ENCODE measurements at places on chromosomes 1 and 21.

DNA sequence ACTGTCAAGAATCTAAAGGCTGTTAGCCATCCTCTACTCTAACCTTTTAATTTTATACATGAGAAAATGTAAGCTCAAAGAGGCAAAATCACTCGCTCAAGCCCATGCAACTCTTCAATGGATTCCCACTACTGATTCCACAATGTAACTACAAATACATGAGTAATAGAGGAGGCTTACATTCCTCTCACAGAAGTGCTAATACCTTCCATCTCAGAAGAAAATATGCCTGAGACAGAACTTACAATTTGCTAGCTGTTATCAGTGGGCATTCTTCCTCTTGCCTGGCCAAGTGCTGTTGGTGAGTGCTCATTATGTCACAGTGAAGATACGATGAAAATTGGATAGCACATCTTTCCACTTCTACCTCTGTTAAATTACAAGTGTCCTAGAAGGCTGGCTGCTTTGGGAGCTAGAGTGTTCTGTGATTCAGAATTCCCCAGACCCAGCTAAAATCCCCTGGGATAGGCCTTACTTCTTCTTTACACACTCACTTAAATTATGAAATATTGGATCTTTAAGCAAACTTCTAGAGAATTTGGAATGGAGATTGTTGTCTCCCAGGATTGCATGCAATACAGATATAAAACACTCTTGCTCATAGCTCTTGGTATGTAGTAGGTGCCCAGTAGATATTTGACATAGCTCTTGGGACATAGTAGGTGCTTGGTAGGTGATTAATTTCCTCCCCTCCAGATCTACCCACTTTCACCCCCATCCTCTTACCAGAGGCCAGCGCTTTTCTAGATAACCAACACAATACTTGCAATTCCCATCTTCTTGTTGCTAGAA is 24.1 kb downstream of the BCL9 start:
- no peak for DNase-seq

GRCh38 chr1:22117851-22118250 is 25.0 kb downstream of the WNT4 start:
- DNase-seq = no peak

- DNase-seq = no peak
Measured at GRCh38 chr1:918353-918752, 5.4 kb upstream of the SAMD11 start.

DNA sequence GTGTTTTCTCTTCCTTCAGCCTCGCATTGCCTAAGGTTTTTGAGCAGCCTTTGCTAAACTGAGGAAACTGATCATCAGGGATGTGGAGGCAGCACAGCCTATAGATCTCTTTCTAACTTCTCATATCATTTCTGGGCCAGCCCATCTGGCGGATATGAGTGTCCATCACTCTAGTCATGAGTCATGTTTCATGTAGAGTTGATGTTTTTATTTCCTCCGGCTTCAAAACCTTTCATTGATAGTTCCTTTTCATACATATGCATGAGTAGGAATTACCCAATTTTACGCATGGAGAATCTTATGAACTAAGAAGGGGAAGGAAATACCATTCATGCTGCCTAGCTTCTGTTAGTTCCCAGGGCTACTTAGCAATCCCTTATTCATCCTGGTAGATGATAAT is 66.3 kb downstream of the SPATA46 start:
- DNase-seq = no peak

- no peak for DNase-seq
Measured at GRCh38 chr1:177351361-177352108, 180.8 kb downstream of the BRINP2 start.

- no peak for DNase-seq
Measured at GRCh38 chr21:14686466-14687267, 140.6 kb upstream of the SAMSN1 start.

DNA sequence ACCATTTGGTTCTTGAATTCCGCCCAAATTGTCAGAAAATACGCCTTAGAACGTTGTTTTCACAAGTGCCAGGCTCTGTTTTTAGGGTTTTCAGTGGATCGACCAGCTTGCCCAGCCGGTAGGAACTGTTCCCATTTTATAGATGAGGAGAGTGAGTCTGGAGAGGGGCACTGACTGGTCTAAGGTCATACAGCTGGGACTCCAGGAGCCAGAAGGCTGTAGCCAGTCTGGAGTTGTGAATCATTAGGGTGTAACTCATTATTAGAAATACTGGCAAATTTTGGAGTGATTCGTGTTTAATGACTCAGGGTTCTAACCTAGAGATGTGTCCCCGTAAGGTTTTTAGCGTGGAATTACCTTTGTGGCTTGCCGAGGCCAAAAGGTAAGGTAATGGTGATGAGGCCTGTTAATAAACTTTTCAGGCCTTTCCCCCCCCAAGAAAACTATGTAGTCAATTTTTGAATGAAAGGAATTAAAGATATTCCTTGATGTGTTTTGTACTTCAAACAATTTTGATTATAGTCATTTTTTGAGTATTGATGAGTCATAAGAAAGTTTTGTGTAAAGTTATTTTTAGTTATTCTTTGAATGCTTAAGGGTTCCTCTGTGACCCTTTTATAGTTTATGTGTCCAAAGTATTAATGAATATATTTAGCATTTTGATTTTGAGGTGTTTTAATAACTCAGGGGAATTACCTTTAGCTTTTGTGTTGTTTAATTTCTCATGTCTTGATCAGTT is 2.1 kb downstream of the DYRK1A start:
- DNase-seq = no peak

- no peak for DNase-seq
Measured at GRCh38 chr1:207854001-207854400, 56.9 kb downstream of the CD34 start.

GRCh38 chr1:81801651-81802456 is 1.1 kb downstream of the ADGRL2 start:
- DNase-seq = no peak

- no peak for DNase-seq
Measured at GRCh38 chr21:46171585-46171984, 12.7 kb downstream of the SPATC1L start.

- DNase-seq = peak; percentile 9
Measured at GRCh38 chr21:36104317-36105300, 30.3 kb upstream of the CBR3 start.

- no peak for DNase-seq
Measured at GRCh38 chr1:180232521-180233043, 2.5 kb downstream of the LHX4 start.

DNA sequence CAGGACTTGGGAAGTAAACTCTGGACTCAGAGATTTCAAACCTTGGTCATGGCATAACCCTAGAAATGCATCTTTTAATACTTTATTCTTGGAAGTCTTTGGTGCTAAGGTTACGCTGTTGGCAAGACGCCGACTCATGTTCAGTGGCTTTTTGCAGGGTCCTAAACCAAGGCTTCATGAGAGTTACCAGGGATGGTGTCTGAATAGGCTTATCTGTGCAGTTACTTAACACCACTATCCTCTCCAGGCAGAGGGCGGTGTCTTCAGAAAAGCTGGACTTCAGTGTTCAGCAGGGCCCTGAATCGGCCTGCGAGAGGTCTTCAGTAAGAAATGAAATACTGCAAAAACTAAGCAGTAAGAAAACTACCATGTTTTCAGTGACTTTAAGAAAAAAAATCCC is 58.3 kb downstream of the SIM2 start:
- DNase-seq = no peak

GRCh38 chr1:64482720-64483119 is 12.8 kb downstream of the CACHD1 start:
- no peak for DNase-seq

- no peak for DNase-seq
Measured at GRCh38 chr1:116474921-116475849, 95.6 kb downstream of the CD58 start.

GRCh38 chr1:41823471-41823870 is 95.3 kb downstream of the HIVEP3 start:
- DNase-seq = no peak

- DNase-seq = no peak
Measured at GRCh38 chr1:53023546-53023945, 38.5 kb upstream of the PODN start.

DNA sequence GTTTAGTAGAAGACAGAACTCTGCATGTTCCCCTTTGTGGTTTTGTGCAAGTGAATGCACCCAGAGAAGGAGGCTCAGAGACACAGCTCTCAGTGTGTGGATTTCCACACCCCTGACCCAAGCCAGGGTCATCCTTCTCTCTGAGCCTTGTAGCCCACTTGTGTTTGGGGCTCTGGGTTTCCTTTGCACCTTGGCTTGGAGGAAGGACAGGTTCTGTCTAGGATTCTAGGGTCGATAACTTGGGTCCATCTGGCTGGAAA is 27.2 kb downstream of the MYOG start:
- no peak for DNase-seq

DNA sequence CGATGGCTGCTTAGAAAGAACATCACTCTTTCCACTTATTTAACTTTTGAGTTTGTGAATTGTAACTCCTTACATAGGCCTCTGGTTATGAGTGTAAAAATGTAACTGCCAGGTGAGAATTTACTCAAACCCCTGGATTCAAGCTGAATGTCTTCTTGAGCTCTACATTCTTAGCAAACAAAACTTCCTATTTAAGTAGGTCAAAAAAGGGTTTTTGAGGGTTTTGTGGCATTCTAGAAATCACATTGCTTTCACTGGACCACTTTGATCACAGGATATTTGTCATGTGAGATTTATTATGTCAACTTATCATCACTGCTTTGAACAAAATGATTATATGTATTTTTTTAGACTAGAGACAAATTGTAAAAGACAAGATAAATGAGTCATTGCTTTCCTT is 5.7 kb downstream of the IL23R start:
- no peak for DNase-seq

DNA sequence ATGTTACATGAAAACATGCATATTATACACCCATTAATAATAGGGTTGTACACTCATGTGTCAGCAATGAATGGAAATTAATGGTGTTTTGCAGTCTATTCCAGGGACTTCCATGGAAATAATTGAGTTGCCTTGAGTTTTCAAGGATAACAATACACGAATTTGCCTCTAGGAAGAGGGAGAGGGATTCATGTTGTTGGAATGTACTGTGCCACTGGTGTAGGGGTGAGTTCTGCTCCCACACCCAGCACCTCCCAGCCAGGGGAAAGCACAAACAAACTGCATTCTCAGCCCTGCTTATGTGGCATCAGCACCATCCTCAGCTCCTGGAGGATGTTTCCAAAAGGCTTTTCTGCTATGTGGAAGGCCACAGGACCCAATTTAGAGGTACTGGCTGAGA is 57.8 kb downstream of the BCAR3 start:
- DNase-seq = peak; percentile 30

GRCh38 chr1:180901076-180901990 is 11.4 kb upstream of the KIAA1614 start:
- no peak for DNase-seq

- DNase-seq = no peak
Measured at GRCh38 chr1:201169971-201170532, 15.8 kb upstream of the TMEM9 start.

GRCh38 chr1:79122521-79122920 is 116.0 kb upstream of the ADGRL4 start:
- no peak for DNase-seq

GRCh38 chr1:51843948-51844347 is 34.6 kb downstream of the NRDC start:
- no peak for DNase-seq

DNA sequence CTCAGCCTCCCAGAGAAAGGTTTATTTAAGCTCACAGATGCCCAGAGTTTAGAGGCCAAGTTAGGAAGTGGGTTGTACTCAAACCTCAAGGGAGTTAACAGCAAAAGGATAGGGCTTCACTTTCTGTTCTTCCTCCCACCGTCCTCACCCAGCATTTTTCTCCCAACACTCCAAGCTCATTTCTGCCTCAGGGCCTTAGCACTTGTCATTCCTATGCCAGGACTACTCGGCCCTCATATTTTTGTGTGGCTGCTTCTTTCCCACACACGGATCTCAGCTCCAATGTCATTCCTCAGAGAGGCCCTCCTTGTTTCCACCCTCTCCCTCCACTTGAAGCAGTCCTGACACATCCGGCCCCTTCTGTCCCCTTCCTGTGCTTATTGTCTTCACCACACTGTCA is 12.9 kb downstream of the FAM43B start:
- no peak for DNase-seq

GRCh38 chr1:29148656-29149491 is 25.2 kb upstream of the TMEM200B start:
- no peak for DNase-seq

DNA sequence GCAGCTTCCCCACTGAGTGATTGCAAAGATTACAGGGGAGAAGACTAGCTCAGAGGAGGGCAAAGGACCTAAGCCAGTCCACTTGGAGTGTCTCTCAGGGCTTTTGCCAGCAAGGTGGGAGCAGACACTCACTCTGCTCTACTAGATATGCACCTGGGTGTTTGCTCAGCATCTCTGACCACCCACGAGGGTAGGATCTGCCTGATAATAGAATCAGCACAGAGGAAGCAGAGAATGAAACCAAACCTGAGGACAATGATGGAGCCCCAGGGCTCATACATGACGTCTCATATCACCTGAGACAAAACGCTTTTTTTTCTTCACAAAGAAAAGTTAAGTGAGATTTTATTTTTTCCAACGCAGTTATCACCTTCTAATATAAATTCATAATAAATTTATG is 79.4 kb downstream of the RRAGC start:
- DNase-seq = no peak

GRCh38 chr1:64581843-64582185 is 111.9 kb downstream of the CACHD1 start:
- no peak for DNase-seq

- no peak for DNase-seq
Measured at GRCh38 chr1:83960669-83961277, 38.2 kb downstream of the TTLL7 start.

DNA sequence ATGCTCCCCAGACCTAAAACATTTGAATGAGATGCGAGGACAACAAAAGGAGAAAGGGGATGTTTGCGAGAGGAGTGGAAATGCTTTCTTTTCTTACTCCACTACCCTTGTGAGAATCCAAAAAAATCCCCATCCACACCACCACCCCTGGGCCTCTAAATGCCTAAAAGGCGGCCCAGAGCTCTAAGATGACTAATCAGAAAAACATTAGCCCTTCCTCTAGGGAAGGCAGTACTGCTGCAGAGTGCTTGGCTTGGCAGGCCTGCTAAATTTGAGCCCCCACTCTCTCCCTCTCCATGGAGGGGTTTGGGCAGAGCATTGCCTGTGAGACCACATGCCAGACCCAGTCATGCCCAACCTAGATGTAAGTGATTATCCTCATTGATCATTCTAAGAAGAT is 347.9 kb downstream of the USH2A start:
- peak; percentile 9 for DNase-seq

DNA sequence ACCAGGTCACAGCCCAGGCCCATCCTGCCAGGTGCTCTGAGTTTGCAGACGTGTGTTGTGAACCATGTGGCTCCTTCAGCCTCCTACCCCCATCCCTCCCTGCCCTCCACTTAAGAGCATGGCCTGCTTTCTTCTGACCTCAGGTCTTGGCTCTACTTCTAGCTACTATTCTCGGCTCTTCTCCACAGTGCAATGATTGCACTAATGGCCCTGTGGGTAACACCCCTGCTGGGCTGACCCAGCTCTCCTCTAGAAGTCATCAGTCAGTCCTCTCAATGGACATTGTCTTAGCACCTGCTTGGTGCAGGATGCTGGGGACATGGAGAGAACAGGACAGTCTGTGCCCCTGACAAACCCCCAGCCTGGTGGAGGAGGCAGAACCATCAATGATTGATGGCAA is 22.2 kb upstream of the IFFO2 start:
- no peak for DNase-seq

- no peak for DNase-seq
Measured at GRCh38 chr1:59018446-59018845, 234.6 kb upstream of the JUN start.

Data from fibroblast of skin of left biceps (primary cell).